ENCODE measurements at places on chromosomes 2 and 18.
A peak's percentile ranks its signal among the peaks of the same experiment; 100 is the strongest.

- DNase-seq = no peak
Measured at GRCh38 chr2:231764760-231765159, 16.3 kb downstream of the PDE6D start.

- no peak for DNase-seq
Measured at GRCh38 chr2:227886149-227886548, 14.7 kb downstream of the DAW1 start.

DNA sequence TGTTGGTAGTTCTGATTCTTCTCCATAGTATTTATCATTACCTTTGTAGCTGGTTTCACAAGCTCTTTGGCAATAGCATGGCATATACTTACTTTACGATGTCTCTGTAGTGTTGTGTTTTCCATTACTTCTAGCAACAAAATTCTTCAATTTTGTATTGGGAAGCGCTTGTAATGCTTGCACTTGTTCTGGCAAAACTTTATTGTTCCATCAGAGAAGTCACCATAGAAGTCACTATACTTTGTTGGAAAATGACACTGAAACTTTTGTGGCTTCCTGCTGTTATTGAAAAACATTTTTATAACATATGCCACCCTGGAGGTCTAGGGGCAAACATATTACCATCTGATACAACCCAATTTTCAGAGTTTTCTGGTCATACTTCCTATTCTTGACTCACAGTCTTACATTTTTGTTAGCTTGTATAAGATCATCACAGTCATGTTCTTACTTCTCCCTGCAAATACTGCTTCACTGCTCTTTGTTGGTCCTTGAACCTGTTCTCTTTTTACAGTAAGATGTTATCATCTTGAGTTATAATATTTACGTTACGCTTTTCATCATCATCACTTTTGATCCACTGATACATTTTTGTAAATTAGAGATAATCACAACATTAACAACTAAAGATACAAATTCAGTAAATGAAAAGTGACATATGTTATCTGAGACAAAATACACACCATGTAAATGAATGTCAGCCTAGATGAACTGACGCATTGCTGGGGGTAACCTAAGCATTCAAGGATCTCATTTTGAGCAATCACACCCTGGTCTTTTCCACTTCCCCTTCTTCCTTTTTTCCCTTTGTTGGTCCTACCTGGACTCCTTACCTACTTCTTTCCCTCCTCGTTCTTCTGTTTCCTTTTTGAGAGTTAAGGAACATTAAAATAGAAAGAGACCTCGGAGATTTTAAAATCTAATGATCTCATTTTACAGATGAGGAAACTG lies 33.3 kb upstream of the CXCR4 start:
- no peak for DNase-seq

DNA sequence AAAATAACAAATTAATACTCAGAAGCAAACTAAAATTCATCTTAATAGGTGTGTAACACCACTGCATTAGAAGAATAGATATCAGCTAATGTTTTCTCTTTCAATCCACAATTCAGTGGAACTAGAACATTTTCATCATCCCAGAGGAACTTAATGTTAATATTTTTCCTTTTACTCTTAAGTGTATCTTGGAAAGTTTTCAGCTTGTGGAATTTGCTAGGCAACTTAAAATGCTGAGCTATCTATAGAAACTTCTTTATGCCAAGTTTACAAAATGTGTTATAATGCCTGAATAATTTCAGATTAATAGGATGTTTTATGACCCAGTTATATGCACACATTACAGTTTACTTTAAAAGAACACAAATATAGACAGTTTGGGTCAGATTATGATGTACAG lies 86.6 kb upstream of the FAM237A start:
- peak; percentile 24 for DNase-seq

DNA sequence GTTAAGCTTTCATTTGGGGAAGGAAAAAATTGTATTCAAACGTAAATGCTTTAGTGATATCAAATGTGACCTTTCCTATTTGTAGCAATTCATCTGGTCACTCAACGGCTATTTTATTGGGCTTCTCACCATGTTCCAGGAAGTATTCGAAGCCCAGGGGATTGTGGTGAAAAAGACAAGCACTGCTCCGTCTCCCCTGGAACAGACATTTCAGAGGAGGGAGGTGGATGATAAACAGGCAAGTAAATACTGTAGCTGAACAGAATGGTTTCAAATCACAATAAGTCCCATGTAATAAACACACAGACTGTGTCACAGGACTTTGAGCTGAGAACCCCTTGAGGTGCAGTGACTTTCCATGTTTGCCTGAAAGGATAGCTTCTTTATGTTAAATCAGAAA lies 464.7 kb upstream of the HNRNPA3 start:
- DNase-seq = no peak

GRCh38 chr2:71380665-71381064 lies 49.1 kb downstream of the ZNF638 start:
- no peak for DNase-seq

GRCh38 chr2:64404743-64405142 lies 49.2 kb upstream of the LGALSL start:
- peak; percentile 31 for DNase-seq

DNA sequence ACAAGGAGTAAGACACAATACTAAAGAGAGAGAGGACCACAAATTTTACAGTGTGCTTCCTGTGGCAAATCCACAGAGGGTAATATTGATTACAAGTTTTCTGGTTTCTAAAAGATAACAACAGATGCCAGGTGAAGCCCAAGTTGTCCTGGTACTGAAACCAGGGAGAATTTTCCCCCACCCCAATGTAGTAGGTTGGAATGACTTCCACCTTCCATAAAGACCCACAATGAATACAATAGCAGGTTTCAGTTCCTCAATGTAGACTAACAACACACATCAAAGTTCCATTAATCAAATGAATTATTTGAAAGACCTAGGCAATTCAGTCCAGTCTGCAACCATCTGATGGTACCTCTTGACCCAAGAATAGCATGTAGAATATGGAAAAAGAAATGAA lies 44.0 kb upstream of the TMEM247 start:
- DNase-seq = no peak

GRCh38 chr2:210503725-210504191 lies 27.2 kb upstream of the LANCL1 start:
- DNase-seq = no peak

- peak; percentile 95 for DNase-seq
Measured at GRCh38 chr2:66434679-66435548, at the start of gene MEIS1. MEIS1 (plus strand) TSS chr2:66435125; CDS start chr2:66435857, 732 bp downstream.

GRCh38 chr18:47613929-47614328 lies 316.5 kb downstream of the SMAD2 start:
- DNase-seq = no peak

- no peak for DNase-seq
Measured at GRCh38 chr2:192228685-192229084, 34.0 kb upstream of the TMEFF2 start.
